Occipital lobe (tissue), 3 donors: ENCODE measurements at places on chromosomes 1 and 21. TPM values are rescaled to one million over a fixed set of nuclear protein-coding genes. Genes with fewer than 3 reads are reported as not detected.

- DNase-seq: no peak
These were observed 50.8 kb downstream of the GPR137B start for GRCh38 chr1:236193184-236193583.

- no peak for DNase-seq
These were observed 256.3 kb downstream of the MATN1 start for GRCh38 chr1:30467101-30467500.

- DNase-seq: no peak
These were observed 158.9 kb upstream of the FGGY start for GRCh38 chr1:59137968-59138367.

- DNase-seq: no peak
These were observed 33.3 kb downstream of the TCEANC2 start for GRCh38 chr1:54086754-54087153.

DNA sequence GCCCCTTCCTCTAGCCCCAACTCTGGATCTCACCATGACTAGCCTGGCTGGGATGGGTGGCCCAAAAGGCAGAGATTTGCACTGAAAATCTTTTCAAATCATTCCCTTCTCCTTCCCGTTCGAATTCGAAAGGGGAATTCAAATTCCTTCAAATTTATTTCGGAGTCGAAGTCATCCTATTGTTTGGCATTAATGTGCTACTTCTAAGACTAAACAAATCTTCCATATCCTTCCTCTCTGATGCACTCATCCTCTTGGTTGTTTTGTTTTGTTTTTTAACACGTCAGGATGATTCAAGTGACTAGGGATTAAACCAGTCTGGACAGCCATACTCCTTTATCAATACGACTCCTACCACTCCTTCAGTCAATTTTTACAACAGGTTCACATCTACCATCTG lies 95.5 kb upstream of the SGIP1 start:
- no peak for DNase-seq

DNA sequence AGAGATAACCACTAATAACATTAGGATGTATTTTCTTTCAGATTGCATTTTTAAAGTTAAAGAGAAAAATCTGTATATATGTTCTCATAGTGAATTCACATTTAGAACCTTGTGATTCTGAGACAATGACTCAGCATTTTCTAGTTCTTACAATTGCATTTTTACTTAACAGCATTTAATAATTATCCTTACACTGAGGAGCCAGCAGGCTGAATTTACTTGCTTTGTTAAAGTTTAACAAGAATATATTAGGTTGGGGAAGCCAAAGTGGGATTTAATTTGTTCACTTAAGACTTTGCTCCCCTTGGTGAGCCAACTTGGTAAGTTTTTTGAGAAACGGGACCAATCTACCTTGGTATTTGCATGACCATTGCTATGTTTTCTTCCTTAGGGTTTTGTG lies 4.5 kb downstream of the PATJ start:
- no peak for DNase-seq

DNA sequence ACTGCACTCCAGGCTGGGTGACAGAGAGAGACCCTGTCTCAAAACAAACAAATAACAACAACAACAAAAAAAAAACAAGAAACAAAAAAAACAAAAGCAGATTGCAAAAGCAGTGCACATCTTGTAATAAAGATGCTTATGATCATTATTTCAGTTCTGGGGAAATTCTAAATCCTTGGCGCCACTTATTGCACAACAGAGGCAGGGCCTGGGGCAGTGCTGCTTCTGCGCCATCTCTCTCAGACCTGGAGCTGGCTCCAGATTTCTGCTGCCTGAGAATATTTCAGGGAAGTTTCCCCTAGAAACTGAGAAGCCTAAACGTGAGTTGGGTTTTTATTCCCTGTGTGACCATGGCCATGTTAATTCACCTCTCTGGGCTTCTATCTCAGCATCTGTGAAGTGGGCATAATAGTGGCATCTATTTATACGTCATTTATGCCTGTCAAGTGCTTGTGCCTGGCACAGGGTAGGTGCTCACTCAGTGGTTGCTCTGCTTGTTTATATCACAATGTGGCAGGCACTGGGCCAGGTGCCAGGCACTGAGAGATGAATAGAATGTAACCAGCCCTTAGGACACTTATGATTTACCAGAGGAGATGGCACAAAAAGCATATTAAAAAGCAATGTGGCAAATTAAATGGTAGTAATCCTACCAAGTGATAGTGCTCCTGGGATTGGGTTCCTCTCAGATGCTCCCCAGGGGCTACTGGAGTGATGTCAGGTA lies 67.9 kb downstream of the MDM4 start:
- no peak for DNase-seq

DNA sequence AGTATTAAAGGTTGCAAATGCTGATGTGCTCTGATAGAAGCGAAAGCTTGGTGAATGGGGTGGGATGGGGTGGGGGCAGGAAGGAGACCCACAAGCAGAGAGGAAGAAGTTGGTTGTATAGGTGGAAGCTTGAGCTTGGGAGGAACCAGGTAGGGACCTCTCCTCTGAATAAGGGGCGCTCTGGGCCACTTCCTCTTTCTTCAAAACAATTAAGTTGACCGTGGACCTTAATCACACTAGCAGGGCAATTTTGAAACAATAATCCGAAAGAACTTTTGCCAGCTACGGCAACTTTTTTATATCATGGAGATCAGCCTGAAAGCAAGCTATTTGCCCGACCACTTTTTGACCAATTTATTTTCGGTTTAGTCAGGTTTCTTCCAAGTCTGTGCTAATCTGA lies 1.9 kb upstream of the DYRK1A start:
- no peak for DNase-seq

GRCh38 chr1:19750101-19750881 lies 49.4 kb downstream of the TMCO4 start:
- no peak for DNase-seq

DNA sequence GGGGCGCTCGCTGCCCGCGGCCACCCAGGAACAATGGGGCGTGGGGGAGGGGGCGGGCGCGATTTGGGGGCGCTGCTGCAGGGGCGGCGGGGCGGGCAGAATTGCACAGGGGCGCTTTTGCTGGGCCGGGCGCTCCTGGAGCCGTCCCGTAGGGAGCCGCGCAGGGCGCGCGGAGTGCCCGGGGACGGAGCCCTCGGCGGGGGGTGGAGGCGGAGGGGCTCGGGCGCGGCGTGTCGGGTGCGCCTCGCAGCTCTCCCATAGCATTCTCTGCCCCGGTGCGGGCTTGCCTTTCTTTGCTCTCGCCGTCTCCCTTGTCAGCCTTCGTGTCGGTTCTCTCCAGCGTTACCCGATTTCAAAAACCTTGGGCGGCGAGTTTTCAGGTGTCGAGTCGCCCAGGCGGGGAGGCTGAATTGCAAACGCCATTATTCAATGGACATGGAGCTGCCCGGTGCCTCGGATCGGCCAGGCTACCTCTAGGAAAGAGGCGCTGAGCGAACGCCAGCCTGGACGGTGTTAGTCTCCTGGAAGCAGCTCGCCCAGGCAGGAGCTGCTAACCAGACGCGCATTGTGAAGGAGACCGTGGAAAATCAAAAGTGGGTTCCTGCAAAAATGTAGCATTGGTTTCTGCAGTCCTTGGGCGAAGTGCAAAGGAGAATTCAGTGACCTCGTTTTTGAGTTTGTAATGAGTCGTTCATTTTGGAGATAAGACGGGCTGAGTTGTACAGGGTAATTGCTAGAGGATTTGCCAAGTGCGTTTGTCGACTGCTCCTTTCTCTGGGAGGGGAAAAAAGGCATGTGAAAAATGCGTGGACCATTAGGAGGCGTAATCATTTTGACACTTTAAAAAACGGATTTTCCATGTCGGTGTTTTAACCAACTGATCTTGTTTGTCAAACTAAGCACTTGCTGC lies 626 bp downstream of the CXADR start:
- DNase-seq: peak; percentile 62

DNA sequence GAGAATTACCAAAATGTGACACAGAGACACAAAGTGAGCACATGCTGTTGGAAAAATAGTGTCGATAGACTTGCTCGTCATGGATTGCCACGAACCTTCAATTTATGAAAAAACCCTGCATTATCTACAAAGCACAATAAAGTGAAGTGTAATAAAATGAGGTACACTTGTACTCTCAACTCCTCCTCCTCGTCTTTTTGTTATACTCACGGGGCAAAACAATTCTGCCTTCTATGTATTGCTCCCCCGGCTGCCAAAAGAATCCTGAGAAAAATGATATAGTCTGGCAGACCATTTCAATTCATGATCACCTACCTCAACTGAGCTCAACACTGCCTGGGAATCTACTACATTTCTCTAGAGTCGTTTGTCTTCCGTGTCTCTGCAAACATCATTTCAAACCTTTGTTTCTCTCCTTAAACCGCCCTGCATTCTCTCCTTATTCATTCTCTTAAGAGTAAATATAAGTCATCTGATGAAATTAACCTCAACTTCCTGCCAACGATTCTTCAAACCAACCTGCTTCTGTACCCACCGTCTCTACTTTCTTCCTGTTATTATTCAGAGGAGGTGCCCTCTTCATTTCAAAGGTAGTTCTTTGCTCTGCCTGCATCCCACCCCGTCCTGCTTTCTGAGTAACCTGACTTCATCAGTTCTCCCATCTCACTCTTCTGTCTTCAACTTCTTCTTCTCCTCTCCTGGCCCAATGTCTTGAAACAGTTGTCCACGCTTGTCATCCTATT lies 12.9 kb upstream of the IL19 start:
- no peak for DNase-seq

- no peak for DNase-seq
These were observed 13.1 kb downstream of the CFAP298 start for GRCh38 chr21:32599091-32599490.

- no peak for DNase-seq
These were observed 160.2 kb upstream of the KAZN start for GRCh38 chr1:14438127-14438769.

- no peak for DNase-seq
These were observed 7.4 kb downstream of the SOX13 start for GRCh38 chr1:204080163-204080903.

- DNase-seq: no peak
These were observed 249.0 kb downstream of the PTPRU start for GRCh38 chr1:29485096-29485925.

DNA sequence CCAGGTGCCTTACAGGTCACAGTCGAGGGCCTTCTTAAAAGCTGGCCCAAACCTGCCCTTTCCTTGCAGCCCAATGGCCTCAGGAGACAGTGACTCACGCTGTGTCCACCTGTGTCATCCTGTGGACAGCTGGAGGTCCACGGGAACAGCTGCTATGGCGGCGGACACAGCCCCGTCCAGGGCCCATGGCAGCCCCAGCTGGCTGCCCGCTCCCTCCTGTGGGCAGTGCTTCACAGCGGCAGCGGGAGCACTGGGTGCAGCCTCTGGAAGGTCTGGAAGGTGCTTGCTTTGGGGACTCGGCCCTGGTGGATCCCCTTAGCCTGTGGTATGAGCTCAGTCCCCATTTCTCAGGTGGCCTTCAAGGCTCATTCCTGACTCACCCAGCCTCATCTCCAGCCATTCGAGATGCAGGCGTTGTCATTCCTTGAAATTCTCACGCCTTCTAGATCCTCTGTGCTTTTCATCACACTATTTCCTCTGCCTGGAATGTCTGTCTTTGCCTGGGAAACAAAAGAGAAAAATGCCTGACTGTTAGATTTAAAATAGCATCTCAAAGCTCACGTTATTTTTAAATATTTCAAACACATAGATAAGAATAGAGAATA lies 86.8 kb downstream of the KIF26B start:
- no peak for DNase-seq

DNA sequence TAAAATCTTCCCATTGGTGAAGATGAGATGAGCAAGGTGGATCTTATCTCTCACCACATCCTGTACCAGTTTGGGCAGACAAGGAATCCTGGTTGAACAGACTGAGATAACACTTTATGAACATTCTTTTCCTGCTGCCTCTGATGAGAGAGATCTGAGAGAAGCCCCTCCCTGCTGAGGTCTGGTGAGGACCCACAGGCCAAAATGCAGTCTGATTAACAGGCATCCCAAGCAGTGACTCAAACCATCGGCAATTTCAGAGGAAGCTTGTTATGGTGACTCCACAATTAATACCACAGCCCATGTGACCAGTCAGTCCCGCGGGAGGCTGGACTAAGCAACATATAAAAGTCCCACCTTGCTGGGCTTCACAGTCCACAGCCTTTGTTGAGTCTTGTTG lies at the start of gene PRR9:
Gene PRR9 (plus strand): TSS at position 373 of the 400 bp plus-strand sequence. CDS start 561 bp downstream, outside the sequence.
- no peak for DNase-seq

DNA sequence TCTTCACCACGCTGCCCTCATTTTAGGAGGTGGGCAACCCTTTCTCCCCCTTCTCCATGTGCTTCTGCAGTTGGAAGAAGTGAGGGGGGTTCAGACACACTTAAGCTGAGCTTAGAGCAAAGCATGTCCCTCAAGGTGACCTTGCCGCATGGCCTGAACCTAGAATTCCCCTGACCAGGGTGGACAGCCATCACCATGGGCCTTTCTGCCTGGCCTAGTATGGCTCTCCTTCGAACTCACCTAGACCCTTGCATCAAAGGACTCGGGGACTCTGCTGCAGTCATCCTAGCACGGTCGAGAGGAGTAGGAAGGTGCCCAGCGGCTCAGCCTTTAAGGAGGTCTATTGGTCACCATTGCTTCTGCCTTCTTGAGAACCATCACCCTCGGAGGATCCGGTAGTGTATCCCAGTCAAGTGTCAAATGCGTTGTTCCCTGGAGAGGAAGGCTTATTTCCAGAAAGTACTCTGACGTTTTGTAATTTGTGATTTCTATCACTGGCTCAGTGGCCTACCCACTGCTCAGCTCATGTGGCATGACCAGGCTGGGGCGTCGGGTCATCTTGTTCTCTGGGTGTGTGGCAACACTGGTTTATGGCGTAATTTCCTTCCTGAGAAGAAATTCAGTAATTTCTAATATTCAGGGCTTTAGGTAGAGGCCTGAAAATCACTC lies at the start of gene KCNE1:
Gene KCNE1 (minus strand): TSS at position 424 of the 669 bp plus-strand sequence. CDS start 62,576 bp downstream, outside the sequence.
- DNase-seq: no peak

DNA sequence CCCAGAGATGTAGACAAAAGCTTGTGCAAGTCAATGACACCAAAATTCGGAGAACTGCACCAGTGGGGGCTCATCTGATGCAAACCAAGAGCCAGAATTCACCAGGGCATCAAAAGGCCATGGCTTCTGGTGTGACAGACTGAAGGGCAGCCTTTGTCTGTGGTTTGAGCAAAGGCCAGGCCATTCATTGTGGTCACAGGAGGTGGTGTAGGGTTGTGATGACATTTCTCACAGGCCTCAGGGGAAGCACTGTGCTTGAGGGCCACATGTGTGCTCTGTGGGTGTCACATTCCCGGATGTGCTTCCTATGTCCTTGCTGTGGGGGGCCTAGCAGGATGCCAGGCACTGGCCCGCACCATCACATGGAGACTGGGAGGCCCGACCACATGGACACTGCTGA lies 22.5 kb upstream of the KCNE1 start:
- no peak for DNase-seq

DNA sequence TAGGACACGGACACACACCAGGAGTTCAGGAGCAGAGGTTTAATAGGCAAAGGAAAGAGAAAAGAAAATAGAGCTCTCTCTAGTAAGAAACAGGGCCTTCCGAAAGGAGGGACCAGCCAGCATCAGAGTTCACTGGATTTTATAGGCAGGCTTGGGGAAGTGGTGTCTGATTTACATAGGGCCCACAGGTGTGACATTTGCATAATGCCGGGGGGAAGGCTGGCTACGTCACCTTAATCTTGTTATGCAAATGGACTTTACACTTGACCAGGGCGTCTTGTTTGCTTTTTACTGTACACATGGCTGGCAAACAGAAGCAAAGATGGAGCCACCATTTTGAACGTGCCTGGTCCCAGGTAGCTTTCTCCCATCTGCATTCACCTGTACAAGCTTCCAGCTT lies at the start of gene OR14A16:
Gene OR14A16 (minus strand): TSS at position 97 of the 400 bp plus-strand sequence. CDS start 8,390 bp downstream, outside the sequence.
- no peak for DNase-seq

CXADR gene
- 372 TPM for total RNA-seq

NIT1 gene
- 18.7 TPM for total RNA-seq

PDC gene
- not detected for total RNA-seq

WDR64 gene
- total RNA-seq: not detected
